Peyer's patch (tissue), 4 donors: ENCODE measurements at places on chromosomes 3 and 15.

DNA sequence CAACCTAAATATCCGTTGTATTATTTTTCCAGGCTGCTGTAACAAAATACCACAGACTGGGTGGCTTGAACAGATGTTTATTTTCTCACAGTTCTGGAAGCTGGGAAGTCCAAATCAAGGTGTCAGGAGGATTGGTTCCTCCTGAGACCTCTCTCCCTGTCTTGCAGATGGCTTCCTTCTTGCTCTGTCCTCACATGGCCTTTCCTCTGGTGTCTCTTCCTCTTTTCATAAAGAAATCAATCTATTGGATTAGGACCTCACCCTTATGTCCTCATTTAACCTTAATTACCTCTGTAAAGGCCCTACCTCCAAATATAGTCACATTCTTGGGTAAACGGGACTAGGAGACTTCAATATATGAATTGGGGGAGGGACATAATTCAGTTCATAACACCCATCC lies 89.2 kb upstream of the PLCL2 start:
- DNase-seq = no peak

GRCh38 chr3:189687475-189687874 lies 56.3 kb downstream of the TP63 start:
- DNase-seq = no peak

DNA sequence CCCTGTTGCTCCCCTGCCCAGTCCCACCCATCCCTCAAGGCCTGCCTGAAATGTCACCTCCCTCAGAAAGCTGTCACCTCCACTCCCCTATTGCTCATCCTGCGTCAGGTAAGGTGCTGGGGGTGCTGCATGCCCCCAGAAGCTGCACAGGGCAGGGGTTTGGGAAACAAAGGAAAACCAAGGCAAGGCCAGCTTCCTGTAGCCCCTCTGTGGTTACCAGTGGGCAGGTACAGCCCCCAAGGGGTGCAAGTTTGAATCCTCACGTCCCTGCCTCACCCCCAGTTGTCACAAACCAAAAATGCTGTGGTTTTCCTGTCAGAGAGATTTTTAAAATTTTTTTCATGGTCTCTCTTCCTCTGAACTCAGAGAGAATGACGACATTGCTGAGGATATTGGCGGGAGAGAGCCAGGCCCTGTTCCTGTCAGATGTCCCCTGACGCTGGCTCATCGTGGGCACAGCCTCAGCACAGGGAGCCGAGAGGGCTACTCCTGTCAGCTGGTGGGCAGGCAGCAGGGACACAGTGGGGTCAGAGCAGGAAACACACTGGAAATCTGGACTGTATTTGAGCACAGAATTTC lies 27.0 kb downstream of the PSTPIP1 start:
- peak; percentile 35 for DNase-seq

GRCh38 chr3:37291275-37291700 lies 116.9 kb upstream of the LRRFIP2 start:
- no peak for DNase-seq

DNA sequence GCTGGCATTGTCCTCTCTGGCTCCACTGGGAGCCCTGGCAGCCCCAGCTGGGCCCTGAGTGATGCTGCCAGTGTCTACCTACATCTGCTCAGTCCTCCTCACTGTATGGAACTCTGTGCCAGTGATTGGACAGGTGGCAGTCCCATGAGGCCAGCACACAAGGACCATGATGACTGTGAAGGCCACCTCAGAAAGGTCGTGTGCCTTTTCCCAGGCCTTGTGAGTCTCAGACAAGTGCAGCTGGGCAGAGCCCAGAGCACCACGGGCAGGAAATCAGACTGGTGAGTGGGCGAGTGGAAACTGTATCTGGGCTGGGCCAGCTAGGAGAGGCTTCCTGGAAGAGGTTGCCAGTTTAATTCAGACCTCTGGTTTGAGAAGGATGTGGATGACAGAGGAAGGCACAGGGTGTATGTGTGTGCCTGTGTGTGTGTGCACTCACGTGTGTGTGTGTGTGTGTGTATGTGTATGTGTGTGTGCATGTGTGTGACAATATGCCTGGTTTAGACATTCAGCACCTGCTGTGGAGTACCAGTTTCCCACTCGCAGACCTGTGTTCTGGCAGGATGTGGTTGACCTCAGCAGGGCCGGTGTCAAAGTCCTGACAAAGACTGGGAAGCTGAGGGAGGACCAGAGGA lies 7.0 kb downstream of the MAPKAPK3 start:
- no peak for DNase-seq
